ENCODE measurements at places on chromosomes 5 and 9.

- DNase-seq, result no peak
Measured at GRCh38 chr5:39533749-39534148, 109.0 kb upstream of the DAB2 start.

DNA sequence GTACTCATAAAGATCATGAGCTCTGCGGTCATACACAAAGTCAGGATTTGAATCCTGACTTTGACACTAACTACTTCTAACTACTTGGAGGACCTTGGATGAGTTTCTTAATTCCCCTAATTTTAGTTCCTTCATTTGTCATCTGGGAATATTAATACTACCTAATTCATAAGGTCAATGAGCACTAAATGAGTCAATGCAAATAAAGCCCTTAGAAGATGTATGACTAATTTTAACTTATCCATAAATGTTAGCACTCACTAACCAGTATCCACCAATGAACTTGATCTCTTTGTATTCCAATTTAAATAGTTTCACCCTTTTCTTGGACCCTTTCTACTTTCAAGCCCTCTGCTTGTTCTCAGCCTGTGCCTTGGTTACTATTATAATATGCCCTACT, 1106.4 kb downstream of the CDH18 start:
- no peak for DNase-seq

DNA sequence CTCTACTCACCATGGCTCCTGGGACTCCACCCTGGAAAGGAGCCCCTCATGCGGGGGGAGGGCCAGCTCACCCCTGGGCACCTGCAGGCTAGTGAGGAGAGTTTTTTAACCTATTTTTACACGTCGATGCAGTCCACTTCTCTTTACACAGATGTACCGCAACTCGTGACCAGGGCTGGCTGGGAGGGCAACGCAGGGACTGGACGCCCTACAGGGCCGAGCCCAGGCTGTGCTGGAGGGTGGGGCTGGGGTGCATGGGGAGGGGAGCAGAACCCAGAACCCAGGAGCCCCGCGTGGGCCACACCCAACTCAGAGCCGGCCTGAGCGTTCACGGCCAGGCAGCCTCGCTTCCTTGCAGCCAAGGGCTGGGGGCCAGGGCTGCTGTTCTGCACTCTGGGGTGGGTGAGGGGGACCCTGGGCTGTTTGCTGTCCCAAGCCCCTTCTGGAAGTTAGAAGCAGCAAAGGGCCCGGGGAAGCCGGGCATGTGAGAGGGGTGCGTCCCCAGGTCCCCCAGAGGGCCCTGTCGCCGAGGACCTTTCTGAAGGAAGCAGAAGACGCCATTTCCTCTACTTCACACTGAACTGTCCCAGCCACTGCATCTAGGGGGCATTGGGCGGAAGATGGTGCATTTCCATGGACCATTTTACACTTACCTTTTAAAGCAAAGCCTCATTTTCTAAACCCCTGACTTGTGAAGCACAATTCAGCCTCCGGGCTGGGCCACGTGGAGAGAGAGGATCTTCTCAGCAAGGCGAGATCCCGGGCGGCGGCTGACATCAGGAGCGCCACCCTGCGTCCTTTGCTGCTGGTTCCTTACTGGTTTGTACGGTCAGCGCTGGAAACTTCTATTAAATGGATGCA, 90.5 kb downstream of the KCNT1 start:
- DNase-seq, result no peak

- DNase-seq, result no peak
Measured at GRCh38 chr5:57791875-57792274, 309.3 kb upstream of the ACTBL2 start.

- DNase-seq, result peak; percentile 41
Measured at GRCh38 chr9:12604164-12604821, 88.9 kb upstream of the TYRP1 start.

- no peak for DNase-seq
Measured at GRCh38 chr5:58544926-58545325, 37.9 kb upstream of the RAB3C start.

- no peak for DNase-seq
Measured at GRCh38 chr5:23820765-23821471, 313.5 kb downstream of the PRDM9 start.

DNA sequence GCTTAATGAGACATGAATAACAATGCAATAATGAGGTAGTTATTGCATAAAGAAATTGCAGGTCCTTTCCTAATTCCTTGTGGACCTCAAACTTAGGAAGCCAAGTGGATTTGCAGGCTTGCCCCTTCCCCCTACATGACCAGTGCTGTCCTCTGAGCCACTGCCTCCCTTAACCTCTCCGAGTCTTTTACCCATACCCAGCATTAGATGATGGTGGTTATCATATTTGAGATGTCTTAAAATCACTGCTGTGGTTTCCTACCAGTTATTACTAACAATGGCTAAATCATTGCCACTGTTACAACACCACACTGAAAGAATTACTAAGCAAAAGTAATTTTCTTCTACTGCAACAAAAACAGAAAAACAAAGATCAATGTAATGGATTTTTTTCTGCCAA, 170.8 kb downstream of the EDIL3 start:
- no peak for DNase-seq

- DNase-seq, result no peak
Measured at GRCh38 chr9:7145361-7146069, 387.7 kb downstream of the KDM4C start.

DNA sequence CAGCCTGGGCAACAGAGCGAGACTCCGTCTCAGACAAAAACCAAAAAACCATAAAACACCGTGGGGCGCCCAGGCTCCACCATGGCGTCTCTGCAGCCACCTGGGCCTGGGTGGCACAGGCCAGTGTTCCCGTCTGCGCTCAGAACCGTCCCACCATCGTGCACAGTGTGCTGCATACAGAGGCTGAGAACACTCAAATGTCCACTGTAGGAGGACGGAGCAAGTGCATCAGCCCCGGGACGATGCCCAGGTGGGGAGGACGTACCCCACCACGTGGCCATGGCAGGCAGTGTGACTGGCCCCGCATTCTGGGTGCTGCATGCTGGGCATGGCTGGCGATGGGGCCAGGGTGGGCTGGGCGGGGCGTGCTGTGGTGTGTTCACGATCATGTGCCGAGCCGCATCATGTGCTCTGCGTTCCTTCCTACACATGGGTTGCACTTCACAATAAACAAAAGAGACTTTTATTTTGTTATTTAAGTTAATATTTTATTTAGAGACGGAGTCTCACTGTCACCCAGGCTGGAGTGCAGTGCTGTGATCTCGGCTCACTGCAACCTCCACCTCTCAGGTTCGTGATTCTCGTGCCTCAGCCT, 37.8 kb downstream of the EXD3 start:
- no peak for DNase-seq

DNA sequence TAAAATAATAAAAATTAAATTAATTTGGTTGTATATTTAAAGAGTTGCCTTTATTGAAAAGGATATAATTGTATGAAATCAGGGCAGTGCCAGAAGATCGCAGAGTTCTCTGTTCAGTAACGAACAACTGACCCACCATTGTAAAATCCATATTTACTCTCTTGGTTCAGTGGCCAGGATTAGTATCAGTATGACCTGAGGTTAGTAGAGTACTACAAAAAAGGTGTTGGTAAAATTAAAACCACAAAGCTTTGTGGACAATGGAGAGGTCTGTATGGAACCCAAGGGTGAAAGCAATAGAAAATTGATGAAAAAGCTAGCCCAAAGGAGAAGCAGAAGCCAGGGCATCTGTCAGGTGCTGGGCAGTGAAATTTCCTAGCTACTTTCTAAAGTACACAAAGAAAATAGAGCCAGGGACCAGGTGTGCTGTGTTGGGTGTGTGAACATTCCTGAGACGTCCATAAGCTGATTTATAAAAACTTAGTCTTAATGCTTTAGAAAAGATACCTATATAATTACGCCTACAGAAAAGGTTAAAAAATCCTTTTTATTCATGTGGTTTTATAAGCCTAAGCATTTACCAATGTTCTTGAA, 159.5 kb downstream of the AOPEP start:
- no peak for DNase-seq

GRCh38 chr5:142013734-142014521, 1.1 kb upstream of the GNPDA1 start:
- DNase-seq, result no peak

DNA sequence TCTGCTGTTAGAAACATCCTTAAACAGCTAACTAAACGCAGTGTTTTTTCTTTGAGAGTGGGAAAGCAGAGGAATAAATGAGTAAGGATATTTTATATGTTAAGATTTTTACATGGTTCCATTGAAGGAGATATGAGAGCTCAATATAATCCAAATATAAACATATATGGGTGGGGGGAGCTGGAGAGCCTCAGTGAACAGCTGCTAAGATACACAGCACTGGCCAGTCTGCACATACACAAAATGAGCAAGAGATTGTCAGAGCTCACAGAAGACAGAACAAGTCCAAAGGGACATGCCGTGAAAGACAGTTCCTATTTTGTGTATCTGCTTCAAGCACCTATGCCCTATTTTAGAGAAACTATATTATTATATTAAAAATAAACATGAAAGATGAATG, 46.9 kb downstream of the CLINT1 start:
- DNase-seq, result no peak

DNA sequence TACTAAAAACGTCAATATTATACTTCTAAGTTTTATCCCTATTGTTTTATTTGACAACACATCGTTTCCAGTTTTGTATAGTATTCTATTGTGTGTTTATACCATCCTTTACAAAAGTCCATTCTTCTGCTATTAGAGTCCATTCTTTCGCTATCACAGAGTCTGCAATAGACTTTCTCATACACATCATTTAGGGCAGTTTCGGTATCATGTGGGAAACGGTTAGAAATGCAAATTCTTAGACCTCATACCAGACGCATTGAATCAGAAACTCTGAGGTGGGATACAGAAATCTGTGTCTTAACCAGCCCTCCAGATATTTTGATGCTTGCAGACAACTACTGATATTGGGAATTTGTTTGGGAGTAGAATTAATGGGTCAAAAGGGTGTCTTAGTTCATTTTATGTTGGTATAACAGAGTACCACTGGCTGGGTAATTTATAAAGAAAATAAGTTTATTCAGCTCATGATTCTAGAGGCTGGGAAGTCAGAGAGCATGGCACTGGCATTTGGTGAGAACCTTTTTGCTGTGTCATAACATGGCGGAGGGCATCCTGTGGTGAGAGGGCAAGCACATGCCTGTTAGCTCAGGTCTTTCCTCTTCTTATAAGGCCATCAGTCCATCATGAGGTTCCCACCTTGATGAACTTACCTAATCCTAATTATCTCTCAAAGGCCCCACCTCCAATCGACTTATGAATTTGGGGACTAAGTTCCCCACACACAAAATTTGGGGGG, 21.1 kb downstream of the CARTPT start:
- no peak for DNase-seq
